ENCODE measurements at places on chromosomes 7 and 10. TPM values are rescaled to one million over a fixed set of nuclear protein-coding genes. Genes with fewer than 3 reads are reported as not detected.

LRWD1 gene
- total RNA-seq, result 31.8 TPM

MRC1 gene
- total RNA-seq, result 0.04 TPM

ACTL6B gene
- total RNA-seq, result 4.2 TPM

WASL gene
- 38.2 TPM for total RNA-seq

CABCOCO1 gene
- total RNA-seq, result 1.2 TPM

FAM237B gene
- total RNA-seq, result not detected

NKX1-2 gene
- not detected for total RNA-seq

ITIH2 gene
- total RNA-seq, result 4.9 TPM

CAV1 gene
- total RNA-seq, result 0.84 TPM

CALCR gene
- total RNA-seq, result not detected

RPEL1 gene
- not detected for total RNA-seq

CDC14C gene
- total RNA-seq, result 0.22 TPM

FAM24B gene
- not detected for total RNA-seq

RNF32 gene
- total RNA-seq, result 1.6 TPM

SOSTDC1 gene
- total RNA-seq, result 0.41 TPM

LIPJ gene
- not detected for total RNA-seq

EN2 gene
- total RNA-seq, result not detected

CALML3 gene
- not detected for total RNA-seq

CFAP46 gene
- 15.4 TPM for total RNA-seq

ARL4A gene
- 10.9 TPM for total RNA-seq

CDK14 gene
- 117 TPM for total RNA-seq

RPA3 gene
- total RNA-seq, result 39.5 TPM
